Cardiac fibroblast (primary cell): ENCODE measurements at places on chromosomes 3 and 15.
A peak's percentile ranks its signal among the peaks of the same experiment; 100 is the strongest.

GRCh38 chr3:188244395-188244861 is 90.5 kb downstream of the LPP start:
- DNase-seq, result peak; percentile 91

DNA sequence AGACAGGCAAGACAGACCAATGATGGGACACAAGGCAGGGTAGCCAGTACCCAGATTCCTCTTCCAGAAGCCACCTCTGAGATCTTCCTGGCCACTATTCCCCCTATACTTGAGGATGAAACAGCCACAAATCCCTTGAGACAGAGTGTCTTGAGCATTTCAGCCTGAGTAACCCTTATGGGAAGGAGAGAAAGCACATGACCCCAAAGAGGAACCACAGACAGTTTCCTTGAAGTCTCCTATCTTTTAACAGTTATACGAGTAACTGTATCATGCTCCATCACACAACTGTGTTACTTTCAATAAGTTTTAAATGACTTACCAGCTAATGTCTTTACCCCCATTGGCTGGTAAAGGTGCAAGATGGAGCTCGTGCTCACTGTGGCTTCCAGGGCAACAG is 9.3 kb downstream of the VIPR1 start:
- DNase-seq, result no peak

GRCh38 chr15:95247071-95247984 is 1016.0 kb downstream of the MCTP2 start:
- DNase-seq, result peak; percentile 97

DNA sequence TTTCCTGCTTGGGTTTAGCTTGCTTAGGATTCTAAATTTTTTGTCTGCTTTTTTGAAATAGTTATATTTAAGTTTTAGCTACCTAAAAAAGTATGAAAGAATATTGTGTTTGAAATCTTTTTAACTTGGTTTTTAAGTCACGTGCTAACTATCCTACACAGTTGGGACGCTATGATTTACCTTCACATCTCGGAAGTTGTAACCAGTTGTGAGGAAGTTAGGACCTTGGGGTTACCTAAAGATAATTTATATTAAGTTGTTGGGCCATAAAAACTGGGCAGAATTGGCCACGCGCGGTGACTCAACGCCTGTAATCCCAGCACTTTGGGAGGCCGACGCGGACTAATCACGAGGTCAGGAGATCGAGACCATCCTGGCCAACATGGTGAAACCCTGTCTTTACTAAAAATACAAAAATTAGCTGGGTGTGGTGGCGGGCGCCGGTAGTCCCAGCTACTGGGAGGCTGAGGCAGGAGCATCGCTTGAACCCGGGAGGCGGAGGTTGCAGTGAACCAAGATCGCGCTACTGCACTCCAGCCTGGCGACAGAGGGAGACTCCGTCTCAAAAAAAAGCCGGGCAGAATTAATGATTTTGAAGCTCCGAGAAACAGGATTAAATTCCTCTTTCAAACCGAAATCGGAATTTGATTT is 1.0 kb downstream of the ZFAND6 start:
- peak; percentile 33 for DNase-seq

DNA sequence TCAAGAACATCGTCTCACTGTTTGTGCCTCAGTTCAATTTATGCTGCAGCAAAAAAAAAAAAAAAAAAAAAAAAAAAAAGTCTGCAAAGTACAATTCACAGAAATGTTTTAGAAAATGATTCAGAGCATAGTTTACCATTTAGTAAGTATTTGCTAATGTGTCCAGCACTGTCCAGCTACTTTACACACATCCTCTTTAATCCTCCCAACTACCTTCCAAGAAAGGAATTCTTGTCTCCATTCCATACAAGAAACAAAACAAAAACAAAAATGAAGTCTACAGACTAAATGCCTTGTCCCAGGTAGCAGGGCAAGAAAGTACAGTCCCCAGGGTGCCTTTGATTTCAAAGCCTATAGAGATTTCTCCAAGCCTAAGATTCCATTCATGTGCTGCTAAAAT is 38.9 kb upstream of the SNTN start:
- DNase-seq, result no peak

- DNase-seq, result no peak
Measured at GRCh38 chr3:123096126-123096525, 29.3 kb downstream of the PDIA5 start.
